ENCODE measurements at places on chromosomes 1 and 21.

DNA sequence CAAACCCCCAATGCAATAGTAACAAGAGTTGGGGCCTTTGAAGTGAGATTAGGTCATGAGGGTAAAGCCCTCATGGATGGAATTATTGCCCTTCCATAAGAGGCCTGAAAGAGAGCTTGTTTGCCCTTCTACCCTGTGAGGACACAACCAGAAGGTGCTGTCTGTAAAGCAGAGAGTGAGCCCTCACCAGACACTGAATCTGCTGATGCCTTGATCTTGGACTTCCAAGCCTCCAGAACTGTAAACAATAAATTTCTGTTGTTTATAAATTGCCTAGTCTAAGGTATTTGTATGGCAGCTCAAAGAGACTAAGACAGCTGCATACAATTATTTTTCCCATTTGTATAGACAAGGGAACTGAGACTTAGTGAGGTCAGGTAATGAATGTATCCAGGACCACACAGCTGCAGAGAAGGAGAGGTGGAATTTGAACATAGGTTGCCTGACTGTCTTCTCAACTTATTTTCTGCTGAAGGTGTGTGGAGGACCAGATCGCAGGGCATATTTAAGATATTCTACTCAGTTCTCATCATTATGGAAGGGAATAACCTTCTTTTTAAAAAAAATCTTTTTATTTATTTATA, 18.7 kb downstream of the IL23R start:
- no peak for DNase-seq

- DNase-seq = no peak
These were observed 1.4 kb upstream of the SKI start for GRCh38 chr1:2226525-2227345.

DNA sequence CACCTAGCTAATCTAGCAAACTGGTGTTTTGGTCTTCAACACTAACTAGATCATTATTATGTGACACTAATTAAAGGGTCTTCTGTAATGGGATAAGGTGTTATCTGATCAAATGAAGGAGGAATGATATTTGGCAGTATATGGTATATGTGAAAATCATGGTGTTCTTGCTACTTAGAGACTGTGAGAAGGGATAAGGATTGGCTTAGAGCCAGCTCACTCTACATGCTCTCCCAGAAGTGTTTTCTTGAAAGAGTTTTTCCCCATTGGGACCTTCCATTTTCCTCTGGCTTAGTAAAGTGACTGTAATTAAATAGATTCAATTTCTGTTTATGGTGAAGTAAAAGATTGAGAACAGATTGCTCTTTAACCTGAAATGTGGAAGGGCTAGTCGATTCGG, 71.2 kb upstream of the RGL1 start:
- no peak for DNase-seq

GRCh38 chr1:116569776-116570357, 959 bp downstream of the CD58 start:
- DNase-seq = peak; percentile 82

GRCh38 chr1:46526013-46526690, 25.3 kb downstream of the KNCN start:
- DNase-seq = no peak

GRCh38 chr1:7761103-7761502, 10.0 kb upstream of the VAMP3 start:
- no peak for DNase-seq

DNA sequence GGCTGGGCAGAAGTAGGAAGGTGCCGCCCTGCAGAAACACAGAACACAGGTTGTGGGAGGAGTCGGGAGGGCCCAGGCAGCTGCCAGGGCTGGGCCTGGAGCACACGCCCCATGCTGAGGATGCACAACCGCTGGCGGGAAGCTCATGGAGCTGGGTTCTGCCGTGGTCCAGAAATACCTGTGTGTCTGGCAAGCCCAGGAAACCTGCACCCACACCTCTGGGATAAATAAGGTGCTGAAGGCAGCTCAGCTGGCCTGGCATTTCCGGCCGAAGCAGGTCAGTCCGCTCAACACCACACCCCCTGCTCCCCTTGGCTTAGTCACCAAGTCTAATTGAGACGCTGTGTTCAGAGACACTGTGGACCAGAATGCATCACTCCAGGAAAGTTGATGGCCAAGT, 32.1 kb downstream of the CTNNBIP1 start:
- no peak for DNase-seq

- DNase-seq = no peak
These were observed 38.4 kb downstream of the STPG1 start for GRCh38 chr1:24374891-24375786.

DNA sequence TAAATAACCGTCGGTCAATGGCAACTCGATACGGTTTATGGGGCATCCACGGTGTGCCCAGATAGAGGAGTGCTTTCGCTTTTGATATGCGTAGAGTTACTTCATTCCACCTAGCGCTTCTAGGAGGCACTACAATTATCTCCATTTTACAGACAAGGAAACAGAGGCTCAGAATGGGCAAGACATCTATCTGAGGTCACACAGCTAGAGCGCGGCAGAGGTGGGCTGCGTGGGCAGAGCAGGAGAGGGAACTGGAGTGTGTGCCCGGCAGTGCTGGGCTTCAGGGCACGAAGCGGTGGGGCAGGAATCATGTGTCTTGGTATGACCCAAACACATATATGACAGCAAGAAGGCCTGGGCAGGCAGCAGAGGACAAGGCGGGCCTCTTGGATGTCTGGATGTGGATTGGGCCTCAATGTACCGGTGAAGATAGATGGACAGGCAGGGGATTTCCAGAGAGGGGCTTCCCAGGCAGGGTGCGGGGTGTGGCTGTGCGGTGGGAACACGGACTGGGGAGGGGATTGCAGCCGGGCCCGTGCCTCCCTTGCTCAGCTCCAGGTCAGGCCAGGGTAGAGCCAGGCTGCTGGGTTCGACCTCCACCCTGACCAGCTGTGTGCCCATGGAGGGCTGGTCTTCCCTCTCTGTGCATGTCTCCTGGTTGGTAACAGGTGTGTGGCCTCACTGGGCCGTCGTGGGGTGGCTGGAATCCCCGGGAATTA, 21.2 kb downstream of the TP73 start:
- no peak for DNase-seq

DNA sequence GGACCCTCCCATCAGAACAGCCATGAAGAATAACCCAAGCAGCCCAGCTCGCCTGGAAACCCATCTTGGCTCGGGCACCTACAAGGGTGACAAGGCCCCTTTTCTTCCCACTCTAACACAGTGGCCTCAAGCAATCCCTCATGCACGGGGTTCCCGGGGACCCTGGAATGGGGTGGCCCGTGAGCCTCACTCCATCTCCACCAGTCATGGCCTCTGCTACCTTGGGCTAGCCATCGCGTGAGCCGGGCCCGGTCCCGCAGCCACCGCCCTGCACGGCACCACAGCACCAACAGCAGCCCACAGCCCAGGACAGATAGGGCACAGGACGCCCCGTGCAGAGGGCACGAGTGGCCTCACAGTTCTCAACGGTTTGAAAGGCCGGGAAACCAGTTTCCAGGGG, 19.0 kb downstream of the WDR4 start:
- no peak for DNase-seq

DNA sequence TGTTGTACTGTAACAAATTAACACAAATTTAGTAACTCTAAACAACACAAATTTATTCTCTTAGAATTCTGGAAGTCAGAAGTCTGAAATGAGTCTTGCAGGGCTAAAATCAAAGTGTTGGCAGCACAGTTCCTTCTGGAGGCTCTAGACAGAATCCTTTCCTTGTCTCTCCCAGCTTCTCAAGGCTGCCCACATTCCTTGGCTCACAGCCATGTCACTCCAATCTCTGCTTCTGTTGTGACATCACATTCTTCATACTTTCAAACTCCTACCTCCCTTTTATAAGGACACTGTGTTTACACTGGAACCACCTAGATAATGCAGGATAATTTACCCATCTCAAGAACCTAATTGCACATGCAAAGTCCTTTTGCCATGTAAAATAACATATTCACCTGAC, 225.0 kb upstream of the PRMT6 start:
- DNase-seq = no peak

- DNase-seq = peak; percentile 7
These were observed 42.7 kb upstream of the SLC19A2 start for GRCh38 chr1:169528215-169529067.

- DNase-seq = peak; percentile 85
These were observed 10.5 kb downstream of the ATP5IF1 start for GRCh38 chr1:28246427-28246832.

DNA sequence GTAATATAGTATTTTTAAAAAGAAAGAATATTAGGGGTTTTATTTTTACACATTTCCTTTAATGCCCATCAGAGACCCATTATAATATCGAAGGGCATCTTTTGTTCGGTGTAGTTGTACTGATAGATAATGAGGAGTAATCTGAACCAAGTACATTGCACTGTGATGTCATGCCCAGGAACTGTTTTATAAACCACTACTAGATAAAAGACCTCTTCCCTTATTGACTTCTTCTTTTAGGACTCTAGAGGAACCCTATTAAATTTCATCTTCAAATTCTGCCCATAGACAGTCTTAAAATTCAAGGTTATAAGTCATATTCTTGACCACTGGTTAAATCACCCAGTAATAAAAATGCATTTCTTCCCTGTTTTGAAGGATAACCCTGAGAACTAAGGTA, 206.5 kb downstream of the NRIP1 start:
- DNase-seq = no peak

DNA sequence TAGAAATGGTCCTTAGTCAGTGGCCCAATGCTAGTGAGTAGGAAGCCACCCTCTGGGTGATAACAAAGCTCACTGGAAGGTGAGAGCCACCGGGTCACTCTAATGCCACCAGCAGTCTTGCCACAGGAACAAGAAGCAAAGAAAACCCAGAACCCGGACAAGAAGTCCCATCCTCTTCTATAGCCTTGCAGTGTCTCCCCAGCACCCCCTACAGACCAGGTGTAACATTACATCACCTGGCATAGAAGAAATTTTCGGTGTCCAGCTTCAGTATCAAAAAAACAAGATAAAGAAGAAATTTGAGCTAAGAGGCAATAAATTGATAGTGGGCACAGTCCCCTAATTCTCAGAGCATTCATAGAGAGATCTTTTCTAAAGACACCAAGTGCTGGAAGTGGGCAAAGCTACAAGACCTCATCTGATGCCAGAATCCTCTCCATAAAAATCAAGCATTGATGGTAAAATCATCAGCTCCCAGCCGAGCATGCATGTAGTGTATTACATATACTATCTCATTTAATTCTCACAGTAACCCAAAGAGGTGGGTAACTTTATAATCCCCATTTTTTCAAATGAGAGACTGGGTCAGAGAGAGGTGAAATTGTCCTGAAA, 491.0 kb downstream of the MATN1 start:
- DNase-seq = peak; percentile 37

DNA sequence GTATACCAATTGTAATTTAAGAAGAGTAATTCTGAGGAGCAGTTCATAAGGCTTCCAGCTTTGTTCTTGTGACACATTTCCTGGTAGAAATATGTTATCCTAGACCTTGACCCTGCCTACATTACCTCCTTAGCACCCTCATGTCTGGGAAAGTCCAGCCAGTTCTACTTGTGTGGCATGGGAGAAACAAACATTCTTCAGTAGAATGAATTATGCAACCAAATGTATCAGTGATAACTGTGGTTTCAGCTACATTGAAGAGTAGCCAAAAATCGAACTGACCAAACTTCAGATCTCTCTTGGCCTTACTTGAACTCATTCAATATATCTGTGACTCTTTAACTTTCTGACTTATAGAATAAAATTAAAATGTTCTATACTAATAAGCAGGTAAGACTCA, 308.1 kb upstream of the LYPLAL1 start:
- DNase-seq = no peak

Data from activated CD4-positive, alpha-beta T cell treated with anti-CD3 and anti-CD28 coated beads, Interleukin-10, Interleukin-2, amounts not matched to agents 100 ng/mL and 50 ng/mL, durations not matched to agents 16 hours and 8 hours (primary cell).